ENCODE measurements at places on chromosomes 13 and 19.

DNA sequence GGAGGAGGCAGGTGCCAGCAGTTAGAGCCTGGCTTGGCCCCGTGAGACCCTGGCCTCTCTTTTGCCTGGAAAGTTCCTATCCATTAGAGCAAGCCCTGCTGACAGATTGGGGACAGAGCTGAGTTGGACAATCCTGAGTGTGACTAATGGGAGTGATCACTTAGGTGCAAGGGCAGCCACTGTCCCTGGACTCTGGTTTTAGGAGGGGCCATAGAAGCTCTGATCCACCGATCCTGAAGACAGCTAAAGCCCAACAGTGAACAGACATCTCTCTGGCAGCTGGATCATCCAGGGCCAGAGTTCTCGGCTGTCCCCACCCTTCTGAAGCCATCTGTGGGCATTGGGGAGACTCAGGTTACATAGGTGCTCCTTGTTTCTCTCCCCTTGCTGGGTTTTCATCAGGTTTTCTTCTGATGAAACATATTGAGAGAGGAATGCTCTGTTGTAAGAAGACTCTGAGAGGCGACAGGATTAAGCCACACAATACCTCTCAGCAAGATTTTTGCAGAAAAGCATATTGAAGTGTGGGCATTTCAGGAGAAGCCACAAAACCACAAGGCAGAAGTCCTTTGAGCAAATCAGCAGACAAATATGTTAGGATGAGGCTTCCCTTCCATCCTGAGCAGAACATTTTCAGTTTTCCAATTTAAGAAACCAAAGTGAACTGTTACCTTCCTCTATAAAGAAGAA lies 288.0 kb upstream of the MAB21L1 start:
- DNase-seq = no peak

- DNase-seq = no peak
These were observed 1.9 kb downstream of the SULT2B1 start for GRCh38 chr19:48553676-48554384.

DNA sequence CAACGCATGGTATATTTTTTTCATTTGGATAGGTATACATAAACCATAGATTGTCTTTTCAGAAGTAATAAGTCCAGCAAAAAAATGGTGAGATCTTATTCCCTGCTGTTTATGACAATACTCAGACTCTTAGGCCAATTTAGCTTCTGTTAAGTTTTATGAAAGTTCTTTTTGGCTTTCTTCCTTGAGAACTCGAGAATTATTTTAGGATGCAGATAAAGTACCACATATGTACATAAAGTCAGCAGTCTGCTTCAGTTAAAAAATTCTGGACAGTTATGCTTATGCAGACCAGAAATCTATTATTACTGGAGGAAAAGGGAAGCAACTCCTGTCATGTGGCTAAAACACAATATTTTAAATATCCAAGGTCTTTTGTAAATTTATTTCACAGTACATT lies 422.9 kb downstream of the GPC6 start:
- DNase-seq = no peak

- no peak for DNase-seq
These were observed 61.5 kb downstream of the COL4A1 start for GRCh38 chr13:110245416-110245899.

DNA sequence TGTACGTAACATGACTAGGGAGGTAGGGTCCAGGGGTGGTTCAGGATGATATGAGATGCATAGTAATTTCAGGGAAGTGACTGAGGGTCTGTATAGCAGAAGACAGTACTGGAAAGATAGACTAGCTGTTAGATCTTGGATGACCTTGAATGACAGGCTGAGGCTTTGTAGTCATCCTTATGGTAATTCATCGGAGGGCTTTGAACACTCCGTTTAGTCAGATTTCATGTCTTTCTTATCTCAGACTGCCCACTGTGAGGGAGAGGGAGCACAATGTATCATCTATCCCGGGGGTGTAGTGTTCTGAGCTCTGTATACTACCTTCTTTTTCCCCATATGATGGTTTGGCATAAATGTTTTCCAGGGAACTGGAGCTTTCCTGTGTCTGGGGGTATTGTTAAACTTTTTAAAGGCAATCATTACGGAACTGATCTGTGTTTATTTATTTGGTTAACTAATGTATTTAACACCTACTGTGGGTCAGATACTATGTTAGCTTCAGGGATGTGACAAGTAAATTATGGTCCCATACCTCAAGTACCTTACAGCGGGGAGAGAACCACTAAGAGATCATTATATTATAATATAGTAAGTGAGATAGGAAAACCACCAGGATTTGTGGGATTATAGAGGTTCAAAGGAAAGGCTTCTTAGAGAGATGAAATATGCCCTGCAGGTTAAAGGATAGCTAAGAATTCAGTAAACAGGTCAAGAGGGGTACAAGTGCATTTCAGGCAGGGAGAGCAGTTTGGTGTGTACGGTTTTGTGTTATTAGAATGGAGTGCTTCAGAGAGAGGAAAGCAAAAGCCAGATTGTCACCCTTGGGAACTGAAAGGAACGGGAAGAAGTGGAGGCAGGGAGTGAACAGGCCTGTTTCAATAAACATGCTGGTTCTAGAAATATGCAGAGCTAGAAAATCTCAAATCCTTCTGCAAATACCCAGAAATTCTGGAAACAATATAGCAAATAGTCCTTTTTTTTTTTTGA lies 164.8 kb upstream of the KL start:
- DNase-seq = no peak

GRCh38 chr19:52734331-52734892 lies 432 bp downstream of the ZNF611 start:
- no peak for DNase-seq

- no peak for DNase-seq
These were observed 18.8 kb downstream of the C1QTNF9 start for GRCh38 chr13:24328145-24328544.

DNA sequence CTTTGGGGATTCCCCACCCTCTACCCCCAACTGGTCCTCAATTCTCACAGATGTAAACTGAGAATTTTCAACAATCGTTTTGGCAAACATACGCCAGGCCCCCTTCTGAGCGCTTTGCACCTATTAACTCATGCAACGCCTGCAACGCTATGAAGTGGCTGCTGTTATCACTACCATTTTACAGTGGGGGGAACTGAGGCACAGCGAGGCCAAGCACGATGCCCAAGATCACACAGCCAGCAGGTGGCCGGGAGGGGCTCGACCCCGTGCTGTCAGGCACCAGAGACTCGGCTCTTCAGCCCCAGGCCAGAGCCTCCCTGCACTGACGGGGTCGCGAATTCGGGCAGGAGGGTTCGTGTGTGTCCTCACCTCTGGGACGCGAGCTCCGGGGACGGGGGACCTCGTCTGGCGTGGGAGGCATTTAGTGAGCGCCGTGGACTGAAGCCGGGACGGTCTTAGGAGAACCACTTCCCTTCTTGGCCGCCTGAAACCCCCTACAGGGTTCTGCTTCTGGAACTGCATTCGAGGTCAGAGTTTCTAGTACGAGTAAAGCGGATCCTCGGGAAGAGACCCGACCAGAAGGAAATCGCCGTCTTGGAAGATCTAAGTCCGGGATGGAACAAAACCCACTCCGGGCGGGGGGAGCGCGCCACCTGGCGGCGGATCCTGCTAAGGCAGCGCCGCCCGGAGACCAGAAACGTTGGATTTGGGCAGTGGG lies 21.0 kb downstream of the ZNF114 start:
- DNase-seq = no peak

- DNase-seq = no peak
These were observed 29.5 kb downstream of the COMP start for GRCh38 chr19:18761531-18762110.

GRCh38 chr19:5417495-5418436 lies 37.5 kb upstream of the ZNRF4 start:
- DNase-seq = no peak

GRCh38 chr13:29448174-29448573 lies 147.3 kb downstream of the SLC7A1 start:
- no peak for DNase-seq

DNA sequence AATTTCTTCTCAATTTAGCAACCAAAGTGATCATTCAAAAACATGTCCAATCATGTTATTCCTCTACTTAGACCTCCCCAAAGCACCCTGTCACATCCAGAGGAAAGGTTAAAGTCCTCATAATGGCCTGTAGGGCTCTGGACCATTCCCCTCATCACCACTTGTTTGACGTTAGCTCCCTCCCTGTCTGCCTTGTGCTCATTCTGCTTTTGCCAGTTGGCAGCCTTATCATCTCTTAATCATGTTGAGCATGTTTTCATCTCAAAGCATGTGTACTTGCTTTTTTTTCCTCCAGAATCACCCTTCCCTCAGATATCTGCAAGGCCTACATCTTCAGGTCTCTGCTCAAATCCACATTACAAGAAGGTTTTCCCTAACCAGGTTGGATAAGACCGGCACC lies 25.9 kb downstream of the UBAC2 start:
- DNase-seq = no peak

- DNase-seq = no peak
These were observed 61.6 kb upstream of the SERTM1 start for GRCh38 chr13:36612230-36612629.

DNA sequence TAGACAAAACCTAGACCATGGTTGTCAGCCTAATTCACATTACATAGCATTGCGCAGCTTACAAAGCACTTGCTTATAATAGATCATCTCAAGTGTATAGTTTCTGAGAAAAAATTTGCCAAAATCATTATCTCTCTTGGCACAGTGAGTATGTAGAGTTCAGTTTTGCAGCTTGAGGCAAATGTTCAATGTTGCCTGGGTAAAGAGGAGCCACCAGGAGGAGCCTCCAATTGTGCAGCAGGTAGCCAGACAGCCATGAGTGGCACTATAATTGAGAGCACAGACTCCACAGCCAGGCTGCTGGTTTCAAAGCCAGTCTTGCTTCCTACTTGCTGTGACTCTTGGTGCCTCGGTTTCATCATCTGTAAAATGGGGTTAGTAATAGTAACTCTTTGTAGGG lies 24.0 kb upstream of the OLFM4 start:
- DNase-seq = no peak

GRCh38 chr13:34413538-34414210 lies 528.4 kb upstream of the NBEA start:
- DNase-seq = no peak

DNA sequence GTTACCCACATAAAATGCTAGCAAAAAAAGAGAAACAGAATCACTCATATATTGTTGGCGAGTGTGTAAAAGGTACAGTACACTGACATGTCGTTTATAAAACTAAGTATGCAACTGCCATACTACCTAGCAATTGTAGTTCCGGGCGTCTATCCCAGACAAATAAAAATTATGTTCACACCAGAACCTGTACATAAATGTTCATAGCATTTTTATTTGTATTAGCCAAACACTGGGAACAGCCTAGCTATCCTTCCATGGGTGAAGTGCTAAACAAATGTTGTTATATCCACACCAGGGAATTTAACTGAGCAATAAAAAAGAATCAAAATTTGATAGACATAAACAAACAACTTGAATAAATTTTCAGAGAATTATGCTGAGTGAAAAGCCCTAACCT lies 28.9 kb upstream of the POSTN start:
- DNase-seq = no peak

DNA sequence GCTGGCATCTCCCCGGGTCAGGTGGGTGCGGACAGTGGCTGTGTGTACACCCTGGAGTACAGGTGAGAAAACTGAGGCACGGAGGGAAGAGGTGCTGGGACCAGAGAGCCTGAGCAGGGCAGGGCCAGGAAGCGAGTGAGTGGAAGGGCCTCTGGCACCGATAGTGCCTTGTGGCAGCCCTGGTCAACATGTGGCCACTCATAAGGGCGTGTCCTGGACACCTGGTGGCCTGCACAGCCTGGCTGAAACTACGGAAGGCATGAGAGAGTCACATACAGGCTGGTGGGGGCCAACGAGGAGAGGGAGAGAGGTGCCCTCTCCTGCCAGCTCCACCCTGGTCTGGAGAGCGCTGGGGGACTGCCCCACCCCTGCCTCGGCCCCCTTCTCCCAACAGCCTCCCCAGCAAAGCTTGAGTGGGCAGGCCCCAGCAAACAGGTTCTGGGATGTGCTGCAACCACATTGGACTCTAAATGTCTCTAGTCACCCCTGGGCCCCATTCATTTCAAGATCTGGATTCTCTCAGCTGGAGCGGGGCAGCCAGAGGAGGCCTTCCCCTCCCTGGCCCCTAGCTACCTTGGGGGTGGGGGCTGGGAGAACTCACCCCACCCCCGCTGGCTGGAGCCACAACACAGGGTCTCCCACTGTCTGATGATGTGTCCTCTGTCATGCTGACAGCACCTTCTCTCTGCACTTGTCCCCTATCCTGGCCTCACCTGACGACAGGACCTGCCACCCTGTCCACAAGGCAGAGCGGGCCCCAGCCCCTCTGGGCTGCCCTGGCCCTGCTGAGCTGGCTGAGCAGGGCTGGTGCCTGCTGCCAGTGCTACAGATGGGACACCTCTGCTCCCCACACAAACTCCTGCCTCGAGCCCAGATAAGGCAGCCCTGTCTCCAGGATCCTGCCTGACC lies 5.8 kb downstream of the CBARP start:
- no peak for DNase-seq

GRCh38 chr13:49784886-49785570 lies 7.5 kb downstream of the KPNA3 start:
- DNase-seq = no peak

DNA sequence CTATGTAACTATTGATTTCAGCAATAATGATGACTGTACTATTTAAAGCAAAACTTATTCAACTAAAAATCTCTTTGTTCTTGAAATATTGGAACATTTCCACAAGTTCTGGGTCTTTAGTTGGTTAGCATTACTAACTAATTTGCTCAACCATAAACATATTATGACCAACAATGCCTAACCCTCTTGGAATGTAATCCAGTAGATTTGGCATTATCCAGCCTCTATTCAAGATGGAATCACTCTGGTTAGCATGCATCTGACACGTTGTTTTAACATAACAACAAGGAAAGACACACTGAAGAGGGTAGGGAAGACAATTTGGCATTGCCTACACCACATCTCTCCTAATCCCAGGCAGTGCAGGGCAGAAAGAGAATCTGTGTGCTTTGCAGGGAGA lies 941.3 kb upstream of the PCDH20 start:
- no peak for DNase-seq

- no peak for DNase-seq
These were observed 23.2 kb downstream of the SH3GL1 start for GRCh38 chr19:4376991-4377781.

GRCh38 chr13:84430015-84430414 lies 547.7 kb upstream of the SLITRK1 start:
- DNase-seq = no peak

GRCh38 chr19:2610637-2611482 lies 91.6 kb downstream of the GNG7 start:
- peak; percentile 84 for DNase-seq
